ENCODE measurements at places on chromosomes 16 and 17.

DNA sequence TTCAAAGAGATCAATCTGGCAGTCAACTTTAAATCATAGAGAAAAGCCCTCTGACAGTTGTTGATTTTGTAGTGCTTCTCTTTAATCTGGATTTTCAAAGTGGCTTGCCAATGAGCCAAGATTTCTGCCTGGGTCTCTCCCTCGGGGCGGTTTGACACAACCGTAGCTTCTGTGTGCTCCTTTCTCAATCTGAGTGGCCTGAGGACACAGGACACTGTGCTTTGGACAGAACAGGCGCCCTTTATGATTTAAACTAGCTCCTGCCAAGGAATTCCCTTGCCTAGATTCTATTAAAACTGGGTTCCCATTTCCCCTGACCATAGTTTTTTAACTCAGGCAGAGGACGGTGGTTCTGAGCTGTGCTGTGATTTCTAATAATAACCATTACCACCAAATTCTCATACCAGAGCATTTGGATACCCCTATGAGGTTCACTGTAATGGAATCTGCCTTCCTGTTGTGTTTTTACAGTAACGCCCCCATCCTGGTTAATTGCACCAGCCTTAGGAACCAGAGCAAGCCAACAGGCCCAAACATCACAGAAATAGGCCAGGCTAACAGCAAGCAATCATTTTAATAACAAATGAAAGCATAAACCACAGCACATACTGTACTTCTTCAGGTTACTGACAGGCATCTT, 4.0 kb downstream of the ZFHX3 start:
- no peak for DNase-seq

DNA sequence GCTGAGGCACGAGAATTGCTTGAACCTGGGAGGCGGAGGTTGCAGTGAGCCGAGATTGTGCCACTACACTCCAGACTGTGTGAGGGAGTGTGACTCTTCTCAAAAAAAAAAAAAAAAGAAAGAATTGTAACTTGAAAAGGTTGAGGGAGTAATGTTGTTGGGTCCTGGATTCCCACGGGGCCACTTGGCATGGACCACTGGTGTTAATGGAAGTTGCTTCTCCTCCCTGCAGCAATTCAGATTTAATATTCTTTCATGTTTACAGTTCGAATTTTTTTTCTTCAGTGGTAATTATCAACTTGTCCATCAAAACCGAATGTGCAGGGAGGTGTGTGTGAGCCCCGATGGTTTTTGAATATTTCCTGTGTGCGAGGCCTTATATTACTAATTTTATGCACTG, 7.2 kb downstream of the EPN2 start:
- DNase-seq = no peak

GRCh38 chr17:41505007-41505808, at the start of gene KRT13:
TSS of gene KRT13 (minus strand) at chr17:41505612. CDS start at chr17:41505550, 62 bp downstream.
- no peak for DNase-seq

GRCh38 chr17:35612924-35613521, 25.9 kb downstream of the AP2B1 start:
- no peak for DNase-seq

DNA sequence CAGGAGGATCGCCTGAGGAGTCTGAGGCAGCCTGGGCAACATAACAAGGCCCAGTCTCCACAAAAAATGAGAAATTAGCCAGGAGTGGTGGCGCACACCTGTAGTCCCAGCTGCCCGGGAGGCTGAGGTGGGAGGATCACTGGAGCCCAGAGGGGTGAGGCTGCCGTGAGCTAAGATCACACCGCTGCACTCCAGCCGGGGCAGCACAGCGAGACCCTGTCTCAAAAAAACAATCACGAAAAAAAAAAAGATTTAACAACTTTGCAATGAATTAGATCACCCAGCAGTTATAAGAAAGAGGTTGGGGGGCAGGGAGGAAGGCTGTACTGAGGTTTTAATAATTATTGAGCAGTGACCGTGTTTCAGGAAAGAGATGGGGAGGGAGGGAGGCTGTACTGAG, 49.4 kb downstream of the RPH3AL start:
- no peak for DNase-seq

GRCh38 chr17:51298508-51299371, 38.4 kb downstream of the UTP18 start:
- DNase-seq = no peak

GRCh38 chr16:46853713-46854443, 22.9 kb upstream of the C16orf87 start:
- peak; percentile 27 for DNase-seq

DNA sequence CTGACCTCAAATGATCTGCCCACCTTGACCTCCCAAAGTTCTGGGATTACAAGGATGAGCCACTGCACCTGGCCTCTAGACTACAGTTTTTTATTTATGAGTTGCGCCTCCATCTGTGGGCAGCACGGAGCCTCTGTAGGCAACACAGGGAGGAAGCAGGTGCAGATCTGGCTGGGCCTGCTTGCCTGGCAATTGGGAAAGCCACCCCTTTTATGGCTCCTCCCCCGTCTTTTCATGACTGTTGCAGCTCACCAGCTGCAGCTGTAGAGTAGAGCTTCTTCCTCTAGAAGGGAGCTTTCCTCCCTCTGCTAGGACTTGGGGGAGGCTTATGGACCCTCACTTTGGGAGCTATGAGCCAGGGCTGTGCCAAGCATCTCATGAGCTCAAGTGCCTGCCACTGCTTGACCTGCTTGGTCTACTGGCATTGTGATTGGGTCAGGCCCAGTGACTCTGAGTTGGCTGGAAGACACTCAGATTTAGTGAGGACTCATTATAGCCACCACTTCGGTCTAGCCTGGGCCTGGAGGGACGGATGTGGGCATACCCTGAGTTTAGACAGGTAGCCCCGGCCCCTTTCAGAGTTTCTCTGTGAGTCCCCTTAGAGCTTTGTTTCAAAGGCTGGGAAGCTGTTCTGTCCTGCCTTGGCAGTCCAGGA, 6.9 kb upstream of the SLC7A6 start:
- no peak for DNase-seq

- DNase-seq = no peak
These were observed 80.1 kb downstream of the VAT1L start for GRCh38 chr16:77868478-77868877.

GRCh38 chr17:79651761-79652160, 40.9 kb upstream of the RBFOX3 start:
- no peak for DNase-seq

- DNase-seq = no peak
These were observed 92.6 kb downstream of the DNAH17 start for GRCh38 chr17:78484271-78485246.

DNA sequence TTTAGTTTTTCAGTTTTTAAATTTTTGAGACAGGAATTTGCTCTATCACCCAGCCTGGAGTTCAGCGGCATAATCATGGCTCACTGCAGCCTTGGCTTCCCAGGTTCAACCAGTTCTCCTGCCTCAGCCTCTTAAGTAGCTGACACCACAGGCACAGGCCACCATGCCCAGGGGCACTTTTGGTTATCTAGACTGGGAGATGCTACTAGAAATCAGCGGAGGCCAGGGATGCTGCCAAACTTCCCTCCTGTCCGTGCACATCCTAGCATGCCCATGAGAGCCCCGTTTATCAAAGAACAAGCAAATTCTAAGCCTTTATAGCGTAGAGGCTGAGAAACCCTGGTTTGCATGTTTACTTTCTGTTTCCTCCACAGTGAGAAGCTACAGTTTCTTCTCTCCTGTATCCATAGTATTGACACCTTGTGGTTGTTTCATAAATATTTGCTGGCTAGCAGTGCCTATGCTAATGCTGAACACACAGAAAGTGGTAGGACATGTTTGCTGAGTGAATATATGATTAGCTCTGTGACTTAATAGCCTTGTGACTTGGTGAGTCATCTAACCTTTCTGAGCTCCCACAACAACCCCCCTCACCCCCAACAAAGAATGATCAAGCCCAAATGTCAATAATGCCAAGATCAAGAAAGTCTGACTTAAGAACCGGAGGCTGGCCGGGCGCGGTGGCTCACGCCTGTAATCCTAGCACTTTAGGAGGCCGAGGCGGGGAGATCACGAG, 39.2 kb upstream of the MAF start:
- no peak for DNase-seq

- DNase-seq = no peak
These were observed 29.2 kb upstream of the EFCAB3 start for GRCh38 chr17:62351176-62351575.

- no peak for DNase-seq
These were observed 684 bp upstream of the PITPNM3 start for GRCh38 chr17:6557040-6557438.

DNA sequence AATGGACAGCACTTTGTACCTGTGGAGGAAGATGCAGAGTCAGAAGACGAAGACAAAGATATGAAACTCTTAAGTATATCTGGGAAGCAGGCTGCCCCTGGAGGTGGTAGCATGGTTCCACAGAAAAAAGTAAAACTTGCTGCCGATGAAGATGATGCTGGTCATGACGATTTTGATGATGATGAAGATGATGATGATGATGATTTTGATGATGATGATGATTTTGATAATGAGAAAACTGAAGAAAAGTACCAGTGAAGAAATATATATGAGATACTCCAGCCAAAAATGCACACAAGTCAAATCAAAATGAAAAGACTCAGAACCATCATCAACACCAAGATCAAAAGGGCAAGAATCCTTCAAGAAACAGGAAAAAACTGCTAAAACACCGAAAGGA, 268.5 kb upstream of the EEF2KMT start:
- no peak for DNase-seq

GRCh38 chr17:55750750-55751657, at the start of gene PCTP:
TSS of gene PCTP (plus strand) at chr17:55751051. CDS start at chr17:55751104, 53 bp downstream.
- DNase-seq = peak; percentile 60

DNA sequence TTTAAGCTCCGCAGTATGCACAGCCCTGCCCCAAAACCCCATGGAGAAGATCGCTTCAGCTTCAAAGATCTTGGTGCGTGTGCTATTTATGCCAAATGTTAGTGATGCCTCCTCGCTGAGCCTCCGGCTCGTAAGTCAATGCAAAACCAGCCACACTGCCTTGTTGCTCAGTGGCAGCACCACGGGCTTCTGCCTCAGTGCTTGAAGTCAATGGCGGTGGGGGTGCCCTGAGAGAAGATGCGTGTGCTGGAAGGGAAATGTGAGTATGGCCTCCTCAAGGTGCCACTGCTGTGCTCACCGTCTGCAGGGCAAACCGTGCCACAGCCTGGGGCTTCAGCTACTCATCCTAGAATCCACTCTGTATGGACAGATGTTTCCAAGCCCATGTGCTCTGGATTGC, 121.9 kb downstream of the XYLT1 start:
- no peak for DNase-seq

DNA sequence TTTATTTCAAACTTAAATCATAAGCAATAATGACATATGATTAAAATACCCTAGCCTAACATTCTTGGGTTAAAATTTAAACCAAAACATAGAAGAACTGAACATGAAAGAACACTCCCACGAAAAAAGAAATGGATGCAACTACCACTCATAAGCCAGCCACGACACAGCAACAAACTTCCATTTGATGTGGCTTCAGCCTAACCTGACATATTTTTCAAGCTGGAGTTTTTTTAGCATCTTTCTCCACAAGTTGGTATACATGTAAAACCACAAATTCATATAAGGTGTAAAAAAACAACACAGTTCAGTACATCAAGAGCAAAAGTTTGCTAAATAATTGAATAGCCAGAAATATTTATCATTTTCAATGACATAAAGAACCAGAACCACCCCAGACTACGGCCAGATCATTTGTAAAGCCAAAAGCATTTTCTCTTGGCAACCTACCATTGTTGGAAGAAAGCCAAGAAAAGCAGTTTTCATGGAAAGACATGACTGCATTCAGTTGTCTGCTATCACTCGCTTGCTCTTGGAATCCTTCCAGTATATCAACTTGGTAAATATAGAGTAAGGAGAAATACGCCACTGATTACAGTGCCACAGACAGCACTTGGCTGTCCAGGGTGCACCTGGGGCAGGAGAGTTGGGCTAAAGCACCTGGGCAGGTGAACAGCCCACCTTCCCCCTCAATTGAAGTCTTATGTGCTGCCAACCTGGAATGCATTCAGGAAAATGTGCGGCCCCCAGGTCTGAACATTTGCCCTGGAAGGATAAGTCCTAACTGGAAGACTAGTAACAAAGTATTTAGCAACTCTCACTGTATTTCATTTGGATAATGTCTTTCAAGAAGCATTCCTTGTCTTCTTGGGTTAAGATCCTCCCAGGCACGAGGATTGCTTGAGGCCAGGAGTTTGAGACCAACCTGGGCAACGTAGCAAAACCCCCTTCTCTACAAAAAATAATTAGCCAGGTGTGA, 60.5 kb downstream of the CREBBP start:
- DNase-seq = no peak

GRCh38 chr16:19119564-19119963, 5.8 kb downstream of the ITPRIPL2 start:
- no peak for DNase-seq

DNA sequence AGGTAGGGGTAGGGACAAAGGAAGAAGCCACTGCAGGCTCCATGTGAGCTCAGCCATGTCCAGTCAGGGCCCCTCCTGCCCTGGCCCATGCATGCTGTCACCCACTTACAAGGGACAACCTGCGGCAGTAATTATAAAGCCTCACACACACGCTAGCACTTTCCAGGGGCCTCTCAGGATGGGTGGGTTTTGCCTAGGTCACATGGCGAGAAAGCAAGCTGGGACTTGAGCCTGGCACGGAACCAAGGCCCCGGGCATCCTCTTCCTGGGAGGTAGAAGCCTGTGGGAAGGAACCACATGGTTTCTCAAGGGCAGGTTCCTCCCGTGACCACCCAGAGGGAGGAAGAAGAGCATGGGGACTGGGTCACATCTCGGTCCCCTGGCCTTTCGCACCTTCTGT, 7.0 kb downstream of the ZNF319 start:
- DNase-seq = no peak

DNA sequence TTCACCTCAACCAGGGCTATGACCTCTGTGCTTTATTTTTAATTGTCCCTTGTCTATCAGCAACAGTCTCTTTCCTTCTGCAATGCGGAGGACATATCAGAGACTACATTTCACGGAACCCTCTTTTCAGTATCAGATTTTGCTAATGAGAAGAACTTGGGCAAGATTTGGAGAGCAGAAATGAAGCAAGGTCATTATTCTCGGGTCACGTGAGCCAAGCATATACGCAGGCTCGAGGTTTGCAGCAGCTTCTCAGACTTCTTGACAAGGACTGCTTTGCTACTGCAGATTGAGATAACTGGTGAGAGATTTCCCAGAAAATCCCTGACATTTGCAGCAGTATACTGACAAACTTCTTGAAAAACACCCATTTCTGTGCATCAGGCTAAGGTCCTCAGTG, 30.4 kb downstream of the ABCA10 start:
- no peak for DNase-seq

DNA sequence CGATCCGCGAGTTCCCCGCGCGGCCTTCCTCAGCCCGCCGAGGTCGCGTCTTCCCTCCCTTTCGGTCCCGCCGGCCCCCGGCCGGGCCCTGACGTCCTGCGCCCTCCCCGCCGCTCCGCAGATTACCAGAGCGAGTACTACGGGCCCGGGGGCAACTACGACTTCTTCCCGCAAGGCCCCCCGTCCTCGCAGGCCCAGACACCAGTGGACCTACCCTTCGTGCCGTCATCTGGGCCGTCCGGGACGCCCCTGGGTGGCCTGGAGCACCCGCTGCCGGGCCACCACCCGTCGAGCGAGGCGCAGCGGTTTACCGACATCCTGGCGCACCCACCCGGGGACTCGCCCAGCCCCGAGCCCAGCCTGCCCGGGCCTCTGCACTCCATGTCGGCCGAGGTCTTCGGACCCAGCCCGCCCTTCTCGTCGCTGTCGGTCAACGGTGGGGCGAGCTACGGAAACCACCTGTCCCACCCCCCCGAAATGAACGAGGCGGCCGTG, 5.4 kb downstream of the LHX1 start:
- no peak for DNase-seq

- no peak for DNase-seq
These were observed 42.1 kb upstream of the CDH13 start for GRCh38 chr16:82584553-82585152.

- no peak for DNase-seq
These were observed 28.8 kb downstream of the IST1 start for GRCh38 chr16:71923941-71924690.

- DNase-seq = no peak
These were observed 63.1 kb downstream of the NT5M start for GRCh38 chr17:17366235-17366634.

All from stimulated activated CD8-positive, alpha-beta memory T cell treated with anti-CD3 and anti-CD28 coated beads, Interleukin-7, amount 100 ng/mL, for 4 hours (primary cell).